Endothelial cell of umbilical vein (primary cell): ENCODE measurements at places on chromosomes 3 and 15. TPM values are rescaled to one million over a fixed set of nuclear protein-coding genes. Genes with fewer than 3 reads are reported as not detected.

DPPA2 gene
- not detected in 2 replicates for polyA plus RNA-seq

AP4E1 gene
- 0.96 and 1.6 TPM in 2 replicates for polyA plus RNA-seq

- no peak for DNase-seq
Observed at GRCh38 chr3:41482134-41482533, 282.8 kb downstream of the CTNNB1 start.

VGLL3 gene
- polyA plus RNA-seq, result 12.0 and 12.5 TPM in 2 replicates

- no peak for DNase-seq
Observed at GRCh38 chr15:62413153-62413552, 248.1 kb upstream of the C2CD4B start.

DNA sequence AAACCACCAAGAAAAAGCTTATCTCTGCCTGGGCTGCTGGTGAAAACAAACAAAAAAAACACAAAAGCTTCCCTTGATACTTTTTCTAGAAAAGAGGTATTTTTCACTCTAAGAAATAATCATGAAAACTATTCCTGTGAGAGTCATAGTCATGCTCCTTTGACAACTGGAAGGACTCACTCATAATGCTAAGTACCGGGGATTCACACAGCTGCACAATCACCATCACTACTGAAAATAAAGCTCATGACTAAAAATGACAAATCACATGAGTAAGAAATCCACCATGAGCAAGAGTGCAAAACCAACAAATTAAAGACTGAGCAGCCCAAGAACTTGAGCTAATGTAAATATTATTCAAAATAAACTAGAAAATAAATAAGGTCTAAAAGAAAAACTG, 10.6 kb upstream of the POU1F1 start:
- peak; percentile 9 for DNase-seq

DNA sequence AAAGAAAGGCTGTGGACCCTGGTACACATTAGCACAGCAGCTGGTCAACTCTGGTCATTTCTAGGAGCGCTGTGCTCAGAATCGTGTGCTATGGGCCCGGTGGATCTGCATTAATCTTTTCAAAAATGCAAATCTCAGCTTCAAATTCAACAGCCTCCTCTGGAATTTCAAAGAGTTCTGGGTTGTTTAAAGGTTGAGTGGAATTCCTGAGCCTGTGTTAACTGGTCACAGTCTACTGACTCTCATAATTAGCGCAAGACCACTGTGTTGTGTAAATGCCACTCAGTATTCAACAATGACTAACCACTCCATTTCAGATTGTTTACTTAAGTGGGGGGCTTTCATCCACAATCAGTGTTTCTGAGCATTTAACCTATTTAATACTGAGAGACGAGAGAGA, 2.7 kb upstream of the ARNT2 start:
- DNase-seq, result no peak

DNA sequence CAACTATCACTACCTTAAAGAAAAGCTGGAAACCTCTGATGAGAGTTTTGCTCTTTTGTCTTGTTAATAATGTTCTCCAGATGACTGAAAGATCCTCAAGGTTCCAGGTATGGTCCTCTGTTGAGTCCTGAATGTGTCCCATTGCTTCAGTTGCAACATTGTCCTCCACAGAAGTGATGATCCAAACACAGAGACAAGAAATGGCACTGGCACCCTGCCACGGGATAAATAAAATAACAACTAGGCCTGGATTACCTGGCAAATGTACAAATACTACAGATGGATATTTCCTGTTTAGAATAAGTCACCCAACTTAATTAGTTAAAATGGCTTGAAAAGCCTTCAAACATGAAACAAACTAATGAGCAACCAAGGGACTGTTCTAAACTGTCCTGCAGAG, 58.3 kb downstream of the EIF3J start:
- peak; percentile 18 for DNase-seq

DNA sequence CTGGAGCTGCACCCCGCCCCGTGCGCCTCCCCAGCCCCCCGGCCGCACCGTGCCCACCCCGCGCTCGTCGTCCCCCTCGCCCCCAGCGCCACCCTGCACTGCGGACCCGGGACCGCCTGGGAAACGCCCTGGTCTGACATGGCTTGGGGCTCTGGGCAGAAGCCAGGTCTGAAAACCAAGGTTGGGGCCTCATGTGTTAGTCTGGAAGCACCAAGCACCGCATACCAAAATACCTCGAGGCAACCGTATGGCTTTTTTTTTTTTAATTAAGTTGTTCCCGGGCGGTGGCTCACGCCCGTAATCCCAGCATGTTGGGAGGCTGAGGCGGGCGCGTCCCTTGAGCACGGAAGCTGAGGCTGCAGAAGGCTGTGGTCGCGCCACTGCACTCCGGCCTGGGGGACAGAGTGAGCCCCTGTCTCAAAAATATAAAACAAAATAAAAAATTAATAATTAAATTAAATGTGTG, 91.5 kb upstream of the CHD2 start:
- no peak for DNase-seq
